ENCODE measurements at places on chromosomes 13 and 19.

DNA sequence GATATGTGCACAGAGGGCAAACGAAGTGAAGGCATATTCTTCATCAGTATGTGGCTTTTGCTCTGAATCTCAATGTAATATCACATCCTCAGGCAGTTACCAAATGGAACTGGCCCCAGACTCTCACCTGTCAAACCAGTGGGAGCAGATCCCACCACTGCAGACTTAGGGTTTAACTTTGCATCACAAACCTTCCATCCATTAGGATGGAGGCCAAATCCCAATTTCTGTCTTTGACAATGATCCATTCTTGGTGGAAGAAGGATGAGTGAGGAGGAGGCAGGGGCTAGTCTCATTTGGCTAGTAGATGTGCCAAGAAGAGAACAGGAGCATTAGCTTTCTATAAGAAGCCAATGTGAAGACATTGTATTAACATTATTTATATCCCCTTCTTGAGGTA is 413.5 kb upstream of the SPRY2 start:
- no peak for DNase-seq

- DNase-seq: no peak
These were observed 6.7 kb upstream of the INAFM1 start for GRCh38 chr19:47268028-47268427.

- DNase-seq: peak; percentile 18
These were observed 839 bp upstream of the CKAP2 start for GRCh38 chr13:52454459-52454819.

DNA sequence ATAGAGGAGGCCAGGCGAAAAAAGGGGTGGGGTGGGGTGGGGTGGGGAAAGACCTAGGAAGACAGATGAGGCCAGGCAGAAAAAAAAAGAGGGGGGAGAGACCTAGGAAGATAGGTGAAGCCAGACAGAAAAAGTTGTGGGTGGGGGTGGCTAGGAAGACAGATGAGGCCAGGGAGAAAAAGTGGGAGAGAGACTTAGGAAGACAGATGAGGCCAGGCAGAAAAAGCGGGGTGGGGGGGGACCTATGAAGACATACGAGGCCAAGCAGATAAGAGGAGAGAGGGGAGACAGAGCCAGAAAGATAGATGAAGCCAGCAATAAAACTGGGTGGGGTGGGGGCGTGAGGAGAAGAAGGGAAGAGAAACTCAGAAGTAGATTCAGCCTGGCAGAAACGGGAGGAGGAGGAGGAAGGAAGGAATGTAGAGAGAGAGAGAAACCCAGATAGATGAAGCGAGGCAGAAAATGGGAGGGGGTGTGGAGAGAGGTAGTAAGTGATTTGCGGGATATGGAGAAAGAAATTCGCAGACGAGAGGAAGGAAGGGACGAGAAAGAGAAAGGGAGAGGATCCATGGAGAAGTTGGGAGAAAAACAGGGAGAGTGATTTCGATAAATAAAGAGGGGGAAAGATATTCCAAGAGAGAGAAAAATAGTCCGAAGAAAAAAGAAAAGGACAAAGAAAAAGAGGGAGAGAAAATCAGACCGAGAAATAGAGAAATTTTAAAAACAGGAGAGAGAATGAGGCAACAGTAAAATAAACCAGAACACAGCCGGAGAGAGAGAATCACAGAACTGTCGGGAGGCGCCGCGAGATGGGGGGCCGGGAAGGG is 12.2 kb upstream of the CACNG6 start:
- DNase-seq: no peak

- no peak for DNase-seq
These were observed 12.4 kb upstream of the FBL start for GRCh38 chr19:39858541-39858940.

GRCh38 chr13:63651394-63651793 is 2235.7 kb upstream of the PCDH20 start:
- DNase-seq: no peak

DNA sequence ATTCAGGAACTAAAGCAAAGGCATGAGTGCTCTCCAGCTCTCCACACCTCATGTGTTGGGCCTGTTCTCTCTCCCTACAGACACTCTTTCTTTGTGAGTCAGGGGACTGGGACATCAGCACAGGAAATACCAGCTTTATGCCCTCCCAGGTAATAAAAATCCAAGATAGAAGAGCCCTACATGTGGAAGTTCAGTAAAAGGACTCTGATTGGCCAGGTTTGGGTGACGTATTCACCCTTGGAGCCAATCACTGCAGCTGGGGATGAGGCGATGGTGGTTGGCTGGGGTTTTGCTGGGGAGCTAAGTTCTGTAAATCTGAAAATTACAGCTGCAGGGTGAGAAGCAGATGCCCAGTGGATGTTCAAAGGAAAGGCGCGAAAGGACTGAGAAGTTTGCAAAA is 32.5 kb downstream of the CCDC70 start:
- DNase-seq: no peak

GRCh38 chr19:2983351-2984214 is 6.2 kb downstream of the TLE6 start:
- no peak for DNase-seq

GRCh38 chr19:29247872-29248271 is 34.9 kb upstream of the UQCRFS1 start:
- DNase-seq: no peak

- DNase-seq: no peak
These were observed 9.0 kb downstream of the TMEM259 start for GRCh38 chr19:1011831-1012333.

- no peak for DNase-seq
These were observed 22.7 kb upstream of the LRCH1 start for GRCh38 chr13:46530084-46530935.

DNA sequence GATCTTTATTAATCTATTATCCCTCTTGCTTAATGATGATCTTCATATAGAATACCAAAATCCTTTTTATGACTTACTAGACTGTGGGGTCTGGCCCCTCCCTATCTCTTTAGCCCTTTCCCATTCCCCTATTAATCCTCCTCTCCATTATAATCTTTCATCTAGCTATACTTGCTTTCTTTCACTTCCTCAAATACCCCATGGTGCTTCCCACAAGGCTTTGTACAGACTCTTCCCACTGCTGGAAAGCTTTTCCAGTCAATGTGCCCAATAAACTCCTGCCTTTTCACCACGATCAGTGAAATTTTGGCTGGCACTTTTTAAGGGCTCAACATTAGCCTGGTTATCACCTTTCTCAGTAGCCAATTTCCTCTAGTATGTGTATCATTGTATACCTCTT is 3.2 kb upstream of the EBPL start:
- no peak for DNase-seq

Measured in stimulated activated naive CD8-positive, alpha-beta T cell treated with anti-CD3 and anti-CD28 coated beads, Interleukin-15, amount 100 ng/mL, for 72 hours (primary cell).